ENCODE measurements at places on chromosomes 3 and 15.

DNA sequence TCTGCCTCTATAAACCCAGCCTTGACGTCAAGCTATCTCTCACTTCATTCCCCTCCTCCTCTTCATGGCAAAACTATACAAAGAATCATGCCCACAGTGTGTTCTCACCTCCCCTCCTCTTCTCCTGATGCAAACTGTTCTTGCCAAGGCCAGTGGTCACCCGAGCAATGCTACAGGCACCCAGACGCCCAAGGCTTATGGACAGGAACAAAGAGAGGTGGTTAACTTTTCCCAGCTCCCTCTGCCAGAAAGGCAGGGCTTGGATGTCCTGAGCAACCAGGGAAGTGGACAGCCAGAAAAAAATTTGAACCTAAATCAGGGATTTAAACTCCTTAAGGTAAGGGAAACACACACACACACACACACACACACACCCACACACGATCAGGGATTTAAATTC, 5.1 kb downstream of the SLC41A3 start:
- no peak for DNase-seq

DNA sequence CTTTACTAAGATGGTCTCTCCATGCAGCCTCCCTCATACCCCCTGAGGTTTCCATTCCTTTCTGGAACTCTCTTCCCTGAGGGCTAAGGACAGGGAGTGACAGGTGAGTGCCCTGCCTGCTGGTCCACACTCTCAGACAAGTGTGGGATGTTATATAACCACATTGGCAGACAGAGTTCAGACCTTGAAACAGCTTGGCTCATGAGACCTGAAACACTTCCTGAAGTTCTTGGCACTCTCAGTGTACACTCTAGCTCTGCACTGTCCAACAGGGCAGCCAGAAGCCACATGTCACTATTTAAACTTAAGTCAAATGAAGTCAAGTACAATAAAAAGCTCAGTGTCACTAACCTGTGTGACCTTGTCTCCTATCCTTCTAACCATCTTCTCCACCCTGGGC, 188.5 kb downstream of the ZNF621 start:
- DNase-seq = no peak

DNA sequence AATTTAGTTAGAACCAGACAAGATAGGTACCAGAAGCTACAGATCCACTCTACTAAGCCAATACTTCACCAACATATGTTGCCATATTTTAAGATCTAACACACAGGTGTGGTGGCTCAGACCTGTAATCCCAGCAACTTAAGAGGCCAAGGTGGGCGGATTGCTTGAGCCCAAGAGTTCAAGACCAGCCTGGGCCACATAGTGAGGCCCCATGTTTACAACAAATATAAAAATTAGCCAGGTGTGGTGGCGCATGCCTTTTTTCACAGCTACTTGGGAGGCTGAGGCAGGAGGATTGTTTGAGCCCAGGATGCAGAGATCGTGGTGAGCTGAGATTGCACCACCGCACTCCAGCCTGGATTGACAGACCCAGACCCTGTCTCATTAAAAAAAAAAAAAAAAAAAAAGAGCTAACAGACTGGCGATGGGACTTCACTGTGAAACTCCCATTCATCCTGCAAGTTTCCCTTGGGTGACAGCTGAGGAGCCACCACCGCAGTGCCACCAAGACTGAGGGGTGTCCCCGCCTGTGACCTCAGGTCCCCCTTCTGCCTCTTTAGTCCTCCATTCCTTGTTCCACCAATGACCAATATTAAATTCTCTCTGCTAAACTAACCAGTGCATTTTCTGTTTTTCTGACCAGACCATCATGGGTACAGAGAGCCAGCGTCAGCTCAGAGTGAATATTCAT, 163.3 kb downstream of the OR4M2 start:
- DNase-seq = no peak

DNA sequence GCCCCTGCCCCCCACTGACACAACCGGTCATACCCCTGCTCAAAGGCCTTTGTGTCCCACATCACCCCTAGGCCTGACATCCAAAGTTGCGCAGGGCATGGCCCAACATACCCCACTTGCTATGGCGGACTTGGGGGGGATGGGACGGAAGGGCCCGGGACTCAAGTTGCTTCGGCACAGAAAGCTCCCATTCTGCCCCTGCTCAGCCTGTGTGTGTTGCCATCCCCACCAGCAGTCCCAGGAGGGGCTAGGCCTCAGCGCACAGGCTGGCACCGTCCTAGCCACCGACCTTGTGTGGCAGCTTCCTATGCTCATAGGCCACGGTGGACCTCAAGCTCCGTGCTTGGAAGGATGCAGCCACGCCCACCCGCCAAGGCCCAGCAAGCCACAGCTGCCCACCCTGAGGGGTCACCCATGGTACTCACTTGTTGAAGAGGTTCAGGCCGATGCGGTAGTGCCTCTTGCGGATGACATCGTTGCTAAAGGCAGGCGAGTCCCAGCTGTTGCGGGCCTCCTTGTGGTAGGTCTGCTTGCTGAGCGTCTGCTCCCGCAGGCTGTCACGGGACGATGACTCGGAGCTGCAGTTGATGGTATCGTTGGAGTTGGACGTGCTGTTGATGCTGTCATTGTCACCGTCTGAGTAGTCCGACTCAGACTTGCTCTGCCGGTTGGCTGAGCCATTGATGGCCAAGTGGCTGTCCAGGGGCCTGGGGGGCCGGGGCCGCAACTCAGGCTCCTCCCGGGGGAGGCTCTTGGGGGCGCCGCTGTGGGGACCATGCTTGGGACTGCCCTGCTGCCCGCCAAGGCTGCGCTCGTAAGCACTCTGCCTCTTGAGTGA, 93.9 kb upstream of the RPL32 start:
- no peak for DNase-seq

GRCh38 chr3:173993299-173993698, 595.8 kb downstream of the NLGN1 start:
- no peak for DNase-seq

DNA sequence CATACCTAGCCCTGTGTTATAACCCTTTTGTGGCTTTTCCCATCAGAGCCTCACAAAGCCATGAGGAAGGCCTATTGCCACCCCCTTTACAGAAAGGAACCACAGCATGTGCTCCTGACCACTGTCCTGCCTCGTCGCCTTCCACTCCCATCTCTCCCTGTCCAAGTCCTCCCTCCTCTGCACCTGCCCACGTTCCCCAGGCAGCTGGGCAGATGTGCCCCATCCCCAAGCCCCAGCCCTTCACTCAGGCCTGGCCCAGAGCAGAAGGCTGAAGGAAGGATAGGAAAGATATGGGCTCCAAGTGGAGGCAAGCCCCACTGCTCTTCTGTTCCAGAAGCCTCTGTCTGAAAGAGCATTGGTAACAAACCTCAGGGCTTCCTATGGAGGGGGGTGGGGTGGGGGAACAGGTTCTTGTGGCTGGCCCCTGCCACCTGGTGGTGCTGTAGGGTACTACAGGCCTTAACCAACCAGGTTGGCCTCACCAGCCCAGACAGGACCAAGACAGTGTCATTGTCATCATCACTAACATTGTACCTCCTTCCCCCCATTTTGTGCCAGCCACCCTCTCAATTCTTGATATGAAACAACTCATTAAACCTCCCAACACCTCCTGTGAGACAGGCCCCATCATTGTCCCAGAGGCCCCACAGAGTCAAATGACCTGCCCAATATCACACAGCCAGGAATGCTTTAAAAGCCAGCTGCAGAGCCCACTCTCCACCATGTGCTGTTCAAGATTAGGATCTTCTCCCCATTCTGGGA, 10.0 kb downstream of the POC1A start:
- DNase-seq = peak; percentile 82

GRCh38 chr15:53536479-53537120, 222.9 kb downstream of the WDR72 start:
- no peak for DNase-seq

- DNase-seq = no peak
These were observed 15.2 kb downstream of the CORO2B start for GRCh38 chr15:68593828-68594532.

DNA sequence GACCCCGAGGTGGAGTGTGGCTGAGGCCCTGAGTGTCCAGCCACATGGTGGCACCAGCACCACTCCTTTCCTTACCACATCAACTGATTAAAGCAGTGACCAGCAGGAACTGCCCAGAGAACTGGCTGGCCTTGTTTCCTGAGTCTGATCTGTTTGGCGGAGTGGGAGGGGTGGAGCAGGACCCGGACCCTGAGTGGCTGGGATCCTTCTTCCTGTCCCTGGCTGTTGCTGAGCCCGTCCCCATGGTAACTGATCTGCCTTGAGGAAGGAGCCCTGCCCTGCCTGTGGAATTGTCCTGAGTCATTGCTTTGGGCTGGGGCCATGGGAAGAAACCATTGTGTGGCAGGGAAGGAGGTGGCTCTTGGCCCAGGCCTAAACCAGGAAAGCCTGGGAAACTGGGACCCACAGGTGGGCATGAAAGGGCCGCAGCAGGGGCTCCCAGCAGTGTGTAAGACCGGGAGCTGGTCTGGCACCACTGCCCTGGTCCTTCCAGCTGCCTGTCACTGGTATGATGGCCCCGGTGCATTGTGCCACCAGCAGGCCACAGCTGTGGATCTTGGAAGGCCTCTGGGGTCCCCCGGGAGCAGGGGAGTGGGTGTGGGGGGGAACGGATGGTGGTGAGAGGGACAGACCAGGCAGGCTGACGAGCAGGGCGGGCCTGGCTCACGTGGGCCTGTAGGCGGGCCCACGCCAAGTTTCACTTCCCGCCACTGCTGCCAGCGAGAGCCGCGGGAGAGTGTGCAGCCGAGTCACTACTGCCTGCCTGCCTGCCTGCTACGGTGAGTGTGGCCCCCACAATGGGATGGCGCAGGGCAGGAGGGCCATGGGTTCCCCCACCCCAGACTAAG, 19.2 kb downstream of the ATRIP start:
- DNase-seq = peak; percentile 81

DNA sequence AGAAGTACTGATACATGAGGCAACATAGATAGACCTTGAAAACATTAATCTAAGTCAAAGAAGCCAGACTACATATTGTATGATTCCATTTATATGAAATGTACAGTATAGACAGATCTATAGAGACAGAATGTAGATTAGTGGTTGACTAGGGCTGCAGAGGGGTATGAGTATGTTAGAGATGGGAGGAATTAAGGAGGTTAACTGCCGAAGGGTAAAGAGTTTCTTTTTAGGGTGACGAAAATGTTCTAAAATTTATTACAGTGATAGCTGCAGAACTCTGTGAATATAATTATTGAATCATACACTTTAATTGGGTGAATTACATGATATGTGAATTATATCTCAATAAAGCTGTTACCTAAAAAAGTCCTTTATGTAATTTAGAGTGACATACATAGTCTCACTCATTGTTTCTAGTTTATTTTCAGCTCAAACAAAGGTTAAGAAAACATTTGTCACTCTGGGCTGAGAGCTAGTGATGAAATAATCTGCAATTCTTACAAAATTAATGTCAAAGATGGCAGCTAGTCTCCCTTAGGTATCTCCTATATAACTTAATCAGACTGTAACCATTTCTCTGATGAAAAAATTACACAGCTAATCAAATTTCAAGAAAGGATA, 61.4 kb downstream of the DENND4A start:
- no peak for DNase-seq

- no peak for DNase-seq
These were observed 5.9 kb upstream of the CD47 start for GRCh38 chr3:108096532-108097321.

GRCh38 chr3:194806991-194807630, 121.4 kb downstream of the FAM43A start:
- no peak for DNase-seq

DNA sequence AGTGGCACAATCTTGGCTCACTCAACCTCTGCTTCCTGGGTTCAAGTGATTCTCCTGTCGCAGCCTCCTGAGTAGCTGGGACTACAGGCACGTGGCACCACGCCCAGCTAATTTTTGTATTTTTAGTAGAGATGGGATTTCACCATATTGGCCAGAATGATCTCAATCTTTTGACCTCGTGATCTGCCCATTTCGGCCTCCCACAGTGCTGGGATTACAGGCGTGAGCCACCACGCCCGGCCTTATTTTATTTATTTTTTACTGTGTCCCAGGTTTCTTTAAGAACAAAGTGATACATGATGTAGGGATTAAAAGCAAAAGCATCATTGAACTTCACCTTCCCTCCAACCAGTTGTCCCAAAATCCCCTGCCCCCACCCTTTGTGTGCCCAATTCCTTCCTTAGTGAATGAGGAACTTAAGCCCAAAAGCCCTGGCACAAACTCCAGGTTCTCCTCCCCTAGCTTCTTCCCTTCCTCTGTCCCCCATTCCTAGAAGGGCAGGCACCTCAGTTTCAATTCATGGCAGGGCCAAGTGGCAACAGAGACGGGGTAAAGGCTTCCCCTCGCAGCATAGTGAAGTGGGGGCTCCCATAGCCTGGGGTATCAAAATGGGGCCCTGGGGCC, 23.7 kb upstream of the RPN1 start:
- no peak for DNase-seq

DNA sequence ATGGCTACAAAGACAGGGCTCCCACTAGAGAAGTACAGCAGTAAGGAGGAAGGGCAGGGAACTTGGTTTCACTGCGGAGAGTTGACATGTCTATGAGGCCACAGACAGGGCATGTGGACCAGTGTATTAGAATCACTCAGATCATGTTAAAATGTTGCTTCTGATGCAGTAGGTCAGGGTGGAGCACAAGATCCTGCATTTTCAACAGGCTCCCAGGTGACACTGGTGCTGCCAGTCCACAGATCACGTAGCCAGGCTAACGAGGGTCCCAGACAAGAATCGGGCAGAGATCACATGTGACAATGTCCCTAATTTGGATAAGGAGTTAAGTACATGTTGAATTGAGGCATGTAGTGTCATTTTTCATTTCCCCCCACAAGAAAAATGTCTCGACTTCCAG, 73.6 kb downstream of the SPSB4 start:
- DNase-seq = no peak

DNA sequence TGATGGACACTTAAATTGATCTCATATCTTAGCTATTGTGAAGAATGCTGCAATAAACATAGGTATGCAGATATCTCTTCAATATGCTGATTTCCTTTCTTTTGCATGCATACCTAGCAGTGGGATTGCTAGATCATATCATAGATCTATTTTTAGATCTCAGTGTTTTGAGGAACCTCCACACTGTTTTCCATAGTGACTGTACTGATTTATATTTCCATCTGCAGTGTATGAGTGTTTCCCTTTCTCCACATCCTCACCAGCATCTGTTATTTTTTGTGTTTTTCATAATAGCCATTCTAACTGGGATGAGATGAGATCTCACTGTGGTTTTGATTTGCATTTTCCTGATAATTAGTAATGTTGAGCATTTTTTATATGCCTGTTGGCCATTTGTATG, 17.1 kb upstream of the RASA2 start:
- DNase-seq = no peak

GRCh38 chr3:108474581-108474980, 35.8 kb downstream of the MYH15 start:
- DNase-seq = no peak

- DNase-seq = no peak
These were observed 9.2 kb upstream of the FNDC3B start for GRCh38 chr3:172030181-172030580.

DNA sequence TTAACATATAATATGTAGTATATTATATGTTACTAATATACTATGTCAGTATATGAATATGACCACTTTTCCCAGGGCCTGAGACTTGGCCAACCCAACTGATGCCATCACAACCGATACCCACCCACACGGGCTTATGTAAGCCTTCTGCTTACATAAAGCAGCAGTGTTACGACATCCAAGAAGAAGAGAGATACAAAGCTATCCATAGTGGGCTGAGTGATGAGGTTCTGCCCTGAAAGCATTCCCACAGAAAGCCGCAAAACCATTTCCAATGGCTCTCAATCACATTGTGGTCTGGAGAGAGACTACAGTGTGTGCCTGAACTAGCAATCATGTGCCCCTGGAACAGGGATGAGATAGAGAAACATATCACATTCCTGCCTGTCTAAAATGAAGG, 177.9 kb downstream of the PLOD2 start:
- DNase-seq = no peak

GRCh38 chr3:193145248-193145647, 95.8 kb upstream of the PLAAT1 start:
- no peak for DNase-seq
